ENCODE measurements at places on chromosomes 4 and X.

GRCh38 chrX:131923614-131924250 is 99.4 kb upstream of the STK26 start:
- DNase-seq, result no peak

DNA sequence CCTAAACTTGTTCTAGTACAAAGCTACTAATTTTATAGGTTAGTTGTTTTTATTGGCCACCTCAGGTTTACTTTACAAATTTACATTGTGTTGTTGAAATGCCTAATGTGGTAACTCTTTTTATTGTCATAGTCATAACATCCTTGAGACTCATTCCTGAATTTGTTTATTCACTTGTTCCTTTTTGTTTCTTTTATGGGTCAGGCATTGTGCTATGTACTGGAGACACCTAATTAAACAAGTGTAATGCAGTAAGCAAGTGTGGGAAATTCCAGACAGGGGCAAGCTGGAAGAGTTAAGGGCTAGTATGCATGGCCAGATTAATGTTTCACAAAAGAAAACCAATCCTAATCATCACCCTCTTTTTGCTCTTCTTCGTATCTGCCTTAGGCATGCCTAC is 30.5 kb upstream of the TTC29 start:
- DNase-seq, result no peak

DNA sequence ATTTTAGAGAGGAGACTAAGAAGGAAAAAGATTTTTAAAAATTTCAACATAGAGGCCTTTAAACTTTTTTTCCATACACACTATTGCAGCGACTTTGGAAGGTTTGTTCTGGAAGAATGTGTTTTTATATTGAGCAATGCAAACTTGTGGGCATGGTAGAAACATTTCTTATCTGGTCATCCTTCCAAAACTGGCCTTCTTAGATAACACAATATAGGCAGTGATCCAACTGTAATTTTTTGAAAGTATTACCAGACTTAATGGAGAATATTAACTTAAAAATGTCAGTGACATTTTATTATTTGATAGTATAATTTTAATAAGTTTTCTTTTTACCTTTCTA is 25.6 kb downstream of the FHDC1 start:
- DNase-seq, result no peak

GRCh38 chr4:119721878-119722277 is 93.3 kb upstream of the PDE5A start:
- DNase-seq, result no peak

GRCh38 chr4:38356686-38357085 is 307.3 kb upstream of the KLF3 start:
- no peak for DNase-seq

GRCh38 chr4:145505995-145506394 is 24.3 kb downstream of the SMAD1 start:
- no peak for DNase-seq

GRCh38 chrX:45571453-45571852 is 370.8 kb upstream of the DIPK2B start:
- no peak for DNase-seq

DNA sequence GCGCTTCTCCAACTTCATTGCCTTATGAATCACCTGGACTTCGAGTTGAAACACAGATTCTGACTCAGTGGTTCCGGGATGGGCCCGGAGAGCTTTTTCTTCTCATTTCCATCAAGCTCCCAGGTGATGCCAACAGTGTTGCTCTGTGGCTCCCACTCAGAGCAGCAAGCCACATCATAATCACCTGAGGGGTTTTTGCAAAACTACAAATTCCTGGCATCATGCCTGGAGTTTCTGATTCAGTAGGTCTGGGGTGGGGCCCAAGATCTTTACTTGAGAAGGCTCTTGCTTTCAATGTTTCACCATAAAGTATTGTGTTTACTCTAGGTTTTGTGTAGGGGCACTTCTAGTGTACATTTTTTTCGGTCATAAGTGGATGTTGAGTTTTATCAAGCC is 7.0 kb downstream of the MTM1 start:
- DNase-seq, result no peak

GRCh38 chr4:4637710-4638109 is 95.9 kb upstream of the STX18 start:
- DNase-seq, result no peak

DNA sequence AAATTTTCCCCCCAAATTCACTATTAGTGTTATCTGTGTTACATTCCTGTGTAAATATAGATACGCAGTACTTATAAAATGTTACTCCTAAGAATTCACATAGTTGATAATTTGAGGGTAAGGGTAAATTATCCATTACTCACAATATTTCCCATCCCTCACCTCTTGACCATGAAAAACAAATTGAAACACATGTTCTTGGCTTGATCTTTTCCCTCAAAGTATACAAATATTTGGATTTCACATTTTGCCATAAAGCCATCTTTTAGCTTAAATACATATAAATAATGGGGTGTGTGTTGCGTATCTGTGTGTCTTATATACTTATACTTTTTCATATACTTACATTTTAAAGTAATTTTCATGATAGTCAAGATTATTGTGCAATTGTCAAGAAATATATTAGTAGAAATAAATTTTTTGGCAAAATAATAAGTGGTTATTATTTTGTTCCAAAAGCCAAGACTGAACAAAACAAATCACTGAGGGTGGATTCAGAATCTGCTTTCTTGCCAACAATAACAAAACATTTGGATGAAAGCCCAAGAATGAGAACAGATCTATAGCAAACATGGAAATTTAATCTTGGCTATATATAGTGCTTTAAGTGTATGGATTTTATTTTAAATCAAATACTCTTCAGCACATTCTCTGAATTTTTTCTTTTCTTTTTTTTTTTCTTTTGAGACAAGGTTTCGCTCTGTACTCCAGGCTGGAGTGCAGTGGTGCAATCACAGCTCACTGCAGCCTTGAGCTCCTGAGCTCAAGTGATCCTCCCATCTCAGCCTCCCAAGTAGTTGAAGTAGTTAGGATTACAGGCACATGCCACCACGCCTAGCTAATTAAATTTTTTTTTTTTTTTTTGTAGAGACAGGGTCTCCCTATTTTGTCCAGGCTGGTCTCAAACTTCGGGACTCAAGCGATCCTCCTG is 48.5 kb upstream of the PRSS48 start:
- DNase-seq, result no peak

- DNase-seq, result no peak
Measured at GRCh38 chr4:173932701-173933100, 350.8 kb downstream of the FBXO8 start.

GRCh38 chrX:136747003-136747986 is 33.4 kb downstream of the ARHGEF6 start:
- DNase-seq, result no peak

DNA sequence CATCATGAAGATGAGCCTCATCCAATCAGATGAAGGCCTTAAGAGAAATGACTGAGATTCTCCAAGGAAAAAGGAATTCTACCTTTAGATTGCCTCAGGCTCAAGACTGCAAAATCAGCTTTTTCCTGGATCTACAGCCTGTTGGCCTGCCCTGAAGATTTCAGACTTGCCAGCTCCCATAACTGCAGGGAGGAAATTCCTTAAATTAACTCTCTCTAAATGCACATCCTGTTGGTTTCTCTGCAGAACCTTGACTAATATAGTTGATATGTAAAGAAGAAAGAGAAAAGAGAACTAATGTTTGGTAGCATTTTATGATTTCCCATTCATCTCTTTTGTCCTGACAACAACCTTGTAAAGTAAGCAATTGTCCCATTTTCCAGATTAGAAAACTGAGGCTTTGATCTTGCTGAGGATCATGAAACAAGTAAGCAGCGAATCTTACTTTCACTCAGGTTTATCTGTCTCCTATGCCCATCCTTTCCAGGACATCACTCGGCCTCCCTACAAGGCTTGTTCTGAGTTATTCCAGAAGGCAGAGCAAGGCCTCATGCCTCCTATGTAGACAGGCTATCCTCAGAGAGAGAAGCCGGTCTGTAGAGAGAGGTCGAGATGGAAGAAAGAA is 115.0 kb upstream of the LDB2 start:
- DNase-seq, result no peak

GRCh38 chrX:131979116-131979515 is 44.0 kb upstream of the STK26 start:
- no peak for DNase-seq

- DNase-seq, result no peak
Measured at GRCh38 chr4:144948009-144948408, 150.0 kb downstream of the ANAPC10 start.

- DNase-seq, result no peak
Measured at GRCh38 chrX:154797006-154797405, 8.3 kb downstream of the MPP1 start.

DNA sequence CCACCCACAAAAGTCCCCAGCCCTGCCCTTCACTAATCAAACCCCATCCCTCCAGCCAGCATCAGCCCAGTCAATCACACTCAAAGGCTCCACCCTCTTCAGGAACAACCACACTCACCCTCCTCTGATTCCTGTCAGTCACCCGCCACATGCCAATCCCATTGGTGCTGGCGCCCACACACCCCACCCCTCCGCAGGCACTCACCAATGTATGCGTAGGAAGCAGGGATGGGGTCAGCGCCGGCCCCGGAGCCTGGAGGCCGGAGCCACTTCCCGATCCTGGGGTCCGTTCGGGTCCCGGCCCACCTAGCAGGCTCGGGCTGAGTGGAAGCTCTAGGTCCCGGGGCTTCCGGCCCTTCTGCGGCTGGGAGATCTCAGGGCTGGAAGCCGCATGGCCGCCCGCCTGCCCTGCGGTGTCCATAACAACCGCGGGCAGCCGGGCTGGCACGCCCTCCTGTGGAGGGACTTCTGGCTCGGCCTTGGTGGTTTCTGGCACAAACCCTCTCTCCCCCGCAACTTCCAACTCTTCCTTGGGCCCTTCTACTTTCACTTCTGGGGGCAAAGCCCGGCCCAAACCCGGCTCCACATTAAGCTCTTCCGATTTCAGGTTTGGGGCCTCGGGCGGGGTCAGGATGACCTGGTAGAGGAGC is 7.9 kb upstream of the CFP start:
- DNase-seq, result no peak

- no peak for DNase-seq
Measured at GRCh38 chr4:88341227-88342192, 37.1 kb upstream of the HERC6 start.

DNA sequence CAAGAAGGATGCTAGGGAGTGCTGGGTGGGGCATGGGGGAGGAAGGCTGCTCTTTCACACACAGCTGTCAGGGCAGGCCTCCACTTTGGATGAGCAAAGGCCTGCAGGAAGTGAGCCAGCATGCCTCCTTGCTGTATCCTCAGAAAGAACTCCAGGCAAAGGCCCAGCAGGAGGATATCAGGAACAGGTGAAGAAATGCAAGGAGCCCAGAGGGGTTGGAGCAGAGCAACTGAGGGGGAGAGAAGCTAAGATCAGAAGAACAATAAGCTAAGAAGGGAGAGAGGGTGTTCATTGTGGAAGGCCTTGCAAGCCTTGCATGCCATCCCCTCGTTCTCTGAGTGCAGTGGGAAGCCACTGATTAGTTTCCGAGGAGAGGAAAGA is 115.1 kb downstream of the CAMK2D start:
- DNase-seq, result no peak

GRCh38 chr4:100582146-100582545 is 64.3 kb upstream of the EMCN start:
- DNase-seq, result no peak

GRCh38 chr4:126267689-126268088 is 952.9 kb downstream of the FAT4 start:
- no peak for DNase-seq

DNA sequence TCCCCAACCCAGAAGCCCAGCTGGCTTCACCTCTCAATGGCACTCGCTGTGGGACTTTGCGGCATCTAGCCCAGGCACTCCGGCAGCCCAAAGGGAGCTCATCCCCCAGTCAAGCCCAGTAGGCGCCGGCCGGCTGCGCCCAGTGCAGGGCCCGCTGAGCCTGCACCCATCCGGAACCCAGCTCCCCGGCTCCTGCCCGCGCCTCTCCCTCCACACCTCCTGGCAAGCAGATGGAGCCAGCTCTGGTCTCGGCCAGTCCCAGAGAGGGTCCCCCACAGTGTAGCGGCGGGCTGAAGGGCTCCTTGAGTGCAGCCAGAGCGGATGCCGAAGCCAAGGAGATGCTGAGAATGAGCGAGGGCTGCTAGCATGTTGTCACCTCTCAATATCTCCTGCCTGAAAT is 116.8 kb upstream of the UGT8 start:
- no peak for DNase-seq

DNA sequence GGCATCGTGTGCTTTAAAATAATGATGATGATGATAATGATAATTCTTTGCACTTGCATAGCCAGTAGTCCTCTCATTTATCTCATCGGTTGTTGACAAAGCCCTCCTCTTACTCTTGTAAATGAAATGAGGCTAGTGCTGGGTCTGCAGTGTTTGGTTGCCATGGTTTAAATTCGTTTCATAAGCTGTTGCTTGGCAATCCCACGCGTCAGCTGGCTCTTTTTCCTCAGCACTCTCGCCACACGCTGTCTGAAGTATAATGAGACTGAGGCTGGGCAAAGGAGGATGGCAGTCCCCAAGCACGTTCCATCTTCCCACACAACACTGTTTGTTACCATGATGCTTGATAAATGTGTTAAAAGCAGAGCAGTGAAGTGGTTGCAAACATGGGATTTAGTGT is 15.5 kb downstream of the PAGE4 start:
- no peak for DNase-seq

GRCh38 chrX:142249721-142250120 is 44.6 kb upstream of the MAGEC2 start:
- no peak for DNase-seq

GRCh38 chr4:67549123-67549522 is 3.8 kb upstream of the CENPC start:
- no peak for DNase-seq

GRCh38 chr4:112094330-112094729 is 50.9 kb upstream of the FAM241A start:
- no peak for DNase-seq

Data from T-helper 17 cell (primary cell).